ENCODE measurements at places on chromosomes 5 and 9. TPM values are rescaled to one million over a fixed set of nuclear protein-coding genes. Genes with fewer than 3 reads are reported as not detected.

MYMK gene
- total RNA-seq, result not detected

SUSD3 gene
- total RNA-seq, result 20.6 TPM

PTPRD gene
- not detected for total RNA-seq

ATP6V1G1 gene
- total RNA-seq, result 147 TPM

PRSS3 gene
- not detected for total RNA-seq

PCDH12 gene
- not detected for total RNA-seq

FOXD4L6 gene
- total RNA-seq, result not detected

IRX2 gene
- total RNA-seq, result not detected

FAM120A gene
- total RNA-seq, result 39.4 TPM

EGFLAM gene
- not detected for total RNA-seq
